ENCODE measurements at places on chromosomes 16 and 17.

- DNase-seq, result no peak
These were observed 5.8 kb downstream of the PRSS27 start for GRCh38 chr16:2713985-2714774.

DNA sequence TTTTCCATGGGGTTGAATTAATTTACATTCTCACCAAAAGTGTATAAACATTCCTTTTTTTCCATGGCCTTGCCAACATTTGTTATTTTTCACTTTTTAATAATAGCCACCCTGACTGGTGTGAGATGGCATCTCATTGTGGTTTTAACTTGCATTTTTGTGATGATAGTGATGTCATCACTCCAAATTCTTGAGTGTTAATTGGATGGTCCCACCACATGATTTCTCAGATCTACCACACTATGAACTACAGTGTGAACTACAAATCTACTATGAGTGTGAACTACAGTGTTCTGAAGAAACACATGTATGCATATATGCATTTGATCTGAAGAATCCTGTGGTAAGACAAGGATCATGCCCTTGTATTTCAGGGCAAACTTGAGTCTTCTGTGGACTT is 340.1 kb downstream of the ABCC12 start:
- DNase-seq, result no peak

DNA sequence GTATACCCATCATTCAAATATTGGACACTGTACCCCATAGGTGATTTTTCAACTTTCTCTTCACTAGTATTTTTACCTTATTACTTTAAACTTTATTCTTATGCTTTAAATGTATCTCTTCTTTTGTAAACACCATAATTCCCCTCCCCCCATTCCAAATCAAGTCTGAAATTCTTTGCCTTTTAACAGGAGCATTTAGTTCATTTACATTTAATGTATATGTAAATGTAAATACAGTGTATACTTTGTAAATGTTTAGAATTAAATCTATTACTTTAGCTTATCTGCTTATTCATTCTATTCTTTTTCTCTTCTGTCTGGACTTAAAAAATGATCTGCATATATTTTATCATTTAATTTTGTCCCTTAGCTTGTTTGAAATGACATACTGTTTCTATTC is 30.0 kb upstream of the ADGRG1 start:
- DNase-seq, result no peak

GRCh38 chr17:39223907-39224777 is 1.6 kb downstream of the STAC2 start:
- no peak for DNase-seq

- DNase-seq, result no peak
These were observed 4.7 kb upstream of the PIPOX start for GRCh38 chr17:29038085-29038795.
